Right cardiac atrium (tissue), 5 donors: ENCODE measurements at places on chromosomes 5 and 9. TPM values are rescaled to one million over a fixed set of nuclear protein-coding genes. Genes with fewer than 3 reads are reported as not detected.

The PCAT7 gene
- polyA plus RNA-seq, result 0.05 TPM

The MCIDAS gene
- polyA plus RNA-seq, result not detected

The RIOK2 gene
- 12.9 TPM for polyA plus RNA-seq

The GKAP1 gene
- polyA plus RNA-seq, result 18.6 TPM

The INSL6 gene
- not detected for polyA plus RNA-seq
